ENCODE measurements at places on chromosomes 12 and 14.

DNA sequence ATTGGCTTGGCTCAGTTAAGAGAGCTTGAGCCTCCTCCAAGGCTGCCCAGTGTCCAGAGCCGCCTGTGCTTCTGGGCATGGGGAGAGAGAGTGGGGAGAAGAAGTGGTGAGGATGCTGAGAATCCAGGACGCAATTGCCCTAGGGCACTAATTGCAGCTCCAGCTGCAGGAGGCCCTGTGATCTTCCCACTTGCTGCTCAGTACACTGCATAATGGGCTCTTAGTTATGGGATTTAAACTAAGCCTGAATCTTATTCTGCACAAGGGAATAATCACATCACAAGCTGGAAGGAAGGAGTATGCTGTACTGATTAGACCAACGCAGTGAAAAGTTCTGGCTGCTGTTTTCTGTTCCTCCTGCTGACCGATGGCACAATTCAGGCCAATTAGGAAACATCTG, 101.0 kb upstream of the PRMT8 start:
- DNase-seq = no peak

DNA sequence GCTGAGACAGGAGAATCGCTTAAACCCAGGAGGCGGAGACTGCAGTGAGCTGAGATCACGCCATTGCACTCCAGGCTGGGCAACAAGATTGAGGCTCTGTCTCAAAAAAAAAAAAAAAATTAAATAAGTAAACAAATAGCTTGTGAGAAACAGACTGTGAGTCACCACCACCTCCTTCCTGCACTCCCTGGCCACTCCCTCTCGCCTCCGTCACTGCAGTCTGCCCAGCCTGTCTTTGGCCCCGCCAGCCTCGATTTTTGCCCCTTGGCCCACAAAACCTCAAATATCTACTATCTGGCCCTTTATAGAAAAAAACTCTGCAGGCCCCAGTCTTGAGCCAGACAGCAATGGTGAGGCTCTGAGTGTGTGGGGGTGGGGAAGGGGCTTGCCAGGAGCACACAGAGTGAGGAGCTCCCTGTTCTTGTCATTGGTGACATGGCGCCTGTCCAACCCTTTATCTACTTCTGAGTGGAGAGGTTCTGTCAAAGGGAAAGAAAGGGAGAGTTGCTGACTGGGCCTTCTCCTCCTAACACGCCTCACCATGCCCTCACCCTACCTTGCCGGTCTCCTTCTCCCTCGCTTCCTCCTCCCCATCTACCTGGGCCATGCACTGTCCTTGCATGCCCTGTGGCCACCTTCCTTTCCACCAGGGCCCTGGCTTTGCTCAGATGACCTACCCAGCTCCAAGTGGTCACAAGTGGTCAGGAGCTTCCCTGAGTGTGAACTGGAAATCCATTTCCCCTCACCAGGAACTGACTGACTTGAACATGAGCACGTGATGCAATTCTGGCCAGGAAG, 22.1 kb downstream of the LGMN start:
- no peak for DNase-seq

DNA sequence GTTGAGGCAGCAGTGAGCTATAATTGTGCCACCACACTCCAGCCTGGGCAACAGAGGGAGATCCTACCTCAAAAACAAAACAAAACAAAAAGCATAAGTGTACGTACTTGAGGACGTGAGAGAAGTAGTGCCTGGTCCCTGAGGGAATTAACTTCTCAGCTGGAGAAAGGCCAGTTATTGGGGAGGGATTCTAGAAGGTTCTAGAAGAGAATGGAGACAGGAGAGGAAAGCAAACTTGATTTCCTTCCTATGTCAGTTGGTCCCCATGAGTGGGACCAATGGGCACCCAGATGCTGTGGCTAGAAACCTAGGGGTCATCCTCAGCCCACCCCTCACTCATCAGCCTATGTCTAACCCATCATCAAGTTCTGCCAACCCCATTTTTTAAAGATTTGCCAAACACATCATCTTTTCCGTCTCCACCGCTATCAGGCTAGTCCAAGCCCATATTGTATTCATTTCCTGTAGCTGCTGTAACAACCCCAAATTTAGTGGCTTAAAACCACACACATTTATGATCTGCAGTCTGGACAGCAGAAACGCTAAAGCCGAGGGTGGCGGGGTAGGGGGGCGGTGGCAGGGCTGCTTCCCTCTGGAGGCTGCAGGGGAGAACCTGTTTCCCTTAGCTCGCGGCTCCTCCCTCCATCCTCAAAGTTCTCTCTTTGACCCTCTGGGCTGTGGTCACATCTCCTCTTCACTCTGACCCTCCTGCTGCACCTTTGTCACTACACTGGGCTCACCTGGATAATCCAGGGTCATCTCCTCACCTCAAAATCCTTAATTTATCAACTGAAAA, 7.2 kb upstream of the RBM19 start:
- DNase-seq = no peak

- no peak for DNase-seq
Measured at GRCh38 chr14:96224480-96225096, 19.9 kb downstream of the BDKRB2 start.

DNA sequence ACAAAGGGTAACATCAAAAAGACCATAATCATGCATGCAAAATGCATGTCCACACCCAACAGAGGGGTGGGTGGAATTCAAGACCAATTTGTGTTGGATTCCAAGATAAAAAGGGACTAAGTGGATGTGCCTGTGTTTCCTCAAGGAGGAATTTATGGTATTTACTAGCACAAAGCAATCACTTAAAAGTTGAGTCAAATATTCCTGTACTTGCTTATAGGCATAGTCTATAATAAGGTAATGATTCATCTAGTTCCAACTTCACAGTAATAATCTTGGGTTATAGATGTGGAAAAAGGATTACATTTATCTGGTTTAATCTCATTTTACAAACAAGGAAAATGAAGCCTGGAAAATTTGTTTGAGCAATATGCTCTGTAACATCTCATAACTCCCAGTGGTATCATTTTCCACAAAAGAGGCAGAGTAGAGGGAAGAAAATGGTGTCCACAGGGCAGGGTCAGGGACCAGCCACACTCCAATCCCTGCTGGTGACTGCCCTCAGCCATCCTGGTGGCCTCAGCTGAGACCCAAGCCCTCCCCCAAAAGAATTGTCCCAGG, 80.8 kb upstream of the REP15 start:
- no peak for DNase-seq

Data from activated naive CD8-positive, alpha-beta T cell treated with anti-CD3 and anti-CD28 coated beads for 36 hours (primary cell).